ENCODE measurements at places on chromosomes 1 and 21.

DNA sequence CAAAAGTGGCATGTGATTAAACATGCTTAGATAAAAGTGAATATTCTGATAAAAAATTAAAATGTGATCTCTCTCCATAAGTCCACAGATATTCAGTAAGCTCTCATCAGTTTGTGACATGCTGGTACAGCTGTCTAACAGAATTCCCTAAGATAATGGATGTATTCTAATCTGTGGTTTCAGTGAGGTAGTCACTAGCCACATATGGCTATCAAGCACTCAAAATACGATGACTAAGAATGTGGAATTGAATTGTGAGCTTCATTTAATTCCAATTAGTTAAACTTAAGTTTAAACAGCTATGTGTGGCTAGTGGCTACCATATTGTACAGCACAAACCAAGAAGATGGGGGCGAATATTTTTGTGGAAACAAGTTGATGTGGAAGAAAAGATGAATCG, 4.1 kb upstream of the REG4 start:
- DNase-seq, result no peak

GRCh38 chr1:89383185-89383584, 19.3 kb downstream of the GBP6 start:
- no peak for DNase-seq

DNA sequence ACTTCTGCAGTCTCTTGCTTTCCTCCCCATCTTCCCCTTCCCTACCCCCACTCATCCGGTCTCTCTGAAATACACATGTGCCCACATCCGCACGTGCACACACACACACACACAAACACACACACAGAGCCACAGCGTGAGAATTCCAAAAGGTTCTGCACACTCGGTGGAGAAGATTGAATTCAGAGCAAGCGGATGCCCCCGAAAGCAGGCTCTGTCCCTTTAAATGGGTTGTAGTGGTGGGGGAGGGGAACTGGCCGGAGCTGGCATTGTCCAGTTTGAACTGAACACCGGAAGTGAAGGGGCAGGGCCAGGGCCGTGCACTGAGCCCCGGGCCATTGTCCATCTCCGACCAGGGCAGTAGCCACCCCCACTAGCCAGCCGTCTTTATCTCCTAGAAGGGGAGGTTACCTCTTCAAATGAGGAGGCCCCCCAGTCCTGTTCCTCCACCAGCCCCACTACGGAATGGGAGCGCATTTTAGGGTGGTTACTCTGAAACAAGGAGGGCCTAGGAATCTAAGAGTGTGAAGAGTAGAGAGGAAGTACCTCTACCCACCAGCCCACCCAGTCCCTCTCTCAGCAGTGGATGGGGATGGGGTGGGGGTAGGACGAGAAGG, 1.3 kb upstream of the LIN28A start:
- DNase-seq, result no peak

- peak; percentile 53 for DNase-seq
Measured at GRCh38 chr1:32250893-32251716, at the start of gene LCK. Gene LCK, plus strand, starts transcription at chr1:32251265. Its CDS starts 23,065 bp downstream, at chr1:32274330.

GRCh38 chr21:31913182-31913608, 40.4 kb downstream of the HUNK start:
- DNase-seq, result no peak

DNA sequence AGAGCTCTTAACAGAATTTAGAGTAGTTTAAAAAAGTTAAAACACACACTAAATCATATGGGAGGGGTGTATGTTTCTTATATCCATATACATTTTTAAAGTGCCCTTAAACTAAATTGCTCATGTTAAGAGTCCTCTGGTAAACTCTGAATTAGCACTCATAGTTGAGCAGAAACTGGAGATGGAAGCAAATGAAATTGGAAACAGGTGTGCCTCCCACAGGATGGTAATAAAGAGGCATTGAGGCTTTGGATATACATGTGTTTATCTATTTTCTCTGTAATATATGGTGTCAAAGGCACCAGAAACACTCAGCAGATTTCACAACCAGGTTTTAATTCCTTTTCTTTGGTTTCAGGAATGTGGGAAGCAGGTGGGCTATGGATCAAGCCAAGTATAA, 188.6 kb downstream of the HS2ST1 start:
- DNase-seq, result no peak

- no peak for DNase-seq
Measured at GRCh38 chr1:201376464-201377374, 761 bp downstream of the TNNT2 start.

DNA sequence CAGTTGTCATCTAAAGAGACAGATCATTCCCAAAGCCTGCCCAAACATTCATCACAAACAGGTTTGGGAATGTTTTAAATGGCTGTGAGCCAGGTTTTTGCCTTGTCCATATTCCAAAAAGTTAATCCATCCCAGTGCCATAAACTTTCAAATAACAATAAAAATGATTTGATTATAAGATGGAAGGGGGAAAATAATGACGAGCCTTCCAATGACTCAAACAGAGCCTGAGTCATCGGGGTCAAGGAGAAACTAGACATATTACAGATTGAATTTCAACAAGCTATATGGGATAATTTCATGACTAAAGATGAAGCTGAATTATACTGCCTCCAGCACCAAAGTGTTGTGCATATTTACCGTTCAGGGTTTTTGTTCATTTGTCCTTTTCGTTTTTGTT, 195.8 kb upstream of the PKN2 start:
- DNase-seq, result no peak

GRCh38 chr1:44576456-44577150, 97.7 kb downstream of the TMEM53 start:
- DNase-seq, result no peak

- no peak for DNase-seq
Measured at GRCh38 chr1:90000934-90001676, 6.2 kb downstream of the ZNF326 start.

GRCh38 chr1:93556291-93556690, 108.4 kb downstream of the FNBP1L start:
- DNase-seq, result no peak

GRCh38 chr21:19844334-19844733, 1153.9 kb upstream of the NCAM2 start:
- no peak for DNase-seq

- DNase-seq, result no peak
Measured at GRCh38 chr1:99062192-99062591, 57.5 kb upstream of the PLPPR5 start.

DNA sequence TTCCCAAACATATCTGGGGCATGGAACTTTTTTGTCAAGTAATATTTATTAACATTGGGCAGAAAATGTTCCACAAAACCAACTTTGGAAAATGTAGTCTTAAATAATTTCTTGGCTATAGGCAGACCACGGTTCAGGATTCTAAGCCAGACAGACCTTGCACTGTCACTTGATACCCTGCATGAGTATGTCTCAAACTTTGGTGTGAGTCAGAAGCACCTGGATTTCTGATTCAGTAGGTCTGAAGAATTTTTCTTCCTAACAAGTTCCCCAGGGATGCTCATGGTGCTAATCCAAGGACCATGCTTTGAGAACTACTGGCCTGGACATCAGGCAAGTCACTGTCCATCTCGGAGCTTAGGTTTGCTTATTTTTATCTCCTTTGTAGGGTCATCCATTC, 562.0 kb downstream of the PLPP3 start:
- no peak for DNase-seq

DNA sequence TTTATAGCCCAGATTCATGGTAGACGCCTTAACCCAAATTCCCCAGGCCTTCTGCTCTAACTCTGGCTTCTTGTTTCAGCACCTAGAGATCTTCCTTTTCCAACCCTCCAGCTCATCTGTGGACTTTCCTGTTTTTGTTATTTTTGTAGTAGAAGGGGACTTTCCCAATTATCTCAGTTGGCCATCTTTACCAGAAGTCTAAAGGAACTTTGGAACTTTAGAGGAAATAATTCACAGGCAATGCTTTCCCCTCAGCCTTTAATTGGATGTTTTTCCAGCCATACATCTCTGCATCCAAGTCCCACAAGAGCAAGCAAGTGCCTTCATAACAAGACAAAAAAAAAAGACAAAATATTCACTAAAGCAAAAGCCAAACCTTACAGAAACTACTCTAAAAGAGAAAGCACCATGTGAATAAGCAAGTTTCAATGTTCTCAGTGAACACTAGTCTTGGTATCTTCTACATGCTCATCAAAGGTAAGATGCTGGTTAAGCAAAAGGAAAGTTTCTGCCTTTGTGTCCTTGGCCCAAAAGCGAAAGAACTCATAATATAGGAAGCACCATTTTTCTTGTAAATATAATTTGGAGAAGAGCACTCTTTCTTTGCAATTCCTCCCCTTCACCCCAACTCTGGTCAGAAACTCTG, 377.3 kb downstream of the SETD4 start:
- no peak for DNase-seq

GRCh38 chr1:150692720-150693119, 4.2 kb downstream of the GOLPH3L start:
- no peak for DNase-seq

DNA sequence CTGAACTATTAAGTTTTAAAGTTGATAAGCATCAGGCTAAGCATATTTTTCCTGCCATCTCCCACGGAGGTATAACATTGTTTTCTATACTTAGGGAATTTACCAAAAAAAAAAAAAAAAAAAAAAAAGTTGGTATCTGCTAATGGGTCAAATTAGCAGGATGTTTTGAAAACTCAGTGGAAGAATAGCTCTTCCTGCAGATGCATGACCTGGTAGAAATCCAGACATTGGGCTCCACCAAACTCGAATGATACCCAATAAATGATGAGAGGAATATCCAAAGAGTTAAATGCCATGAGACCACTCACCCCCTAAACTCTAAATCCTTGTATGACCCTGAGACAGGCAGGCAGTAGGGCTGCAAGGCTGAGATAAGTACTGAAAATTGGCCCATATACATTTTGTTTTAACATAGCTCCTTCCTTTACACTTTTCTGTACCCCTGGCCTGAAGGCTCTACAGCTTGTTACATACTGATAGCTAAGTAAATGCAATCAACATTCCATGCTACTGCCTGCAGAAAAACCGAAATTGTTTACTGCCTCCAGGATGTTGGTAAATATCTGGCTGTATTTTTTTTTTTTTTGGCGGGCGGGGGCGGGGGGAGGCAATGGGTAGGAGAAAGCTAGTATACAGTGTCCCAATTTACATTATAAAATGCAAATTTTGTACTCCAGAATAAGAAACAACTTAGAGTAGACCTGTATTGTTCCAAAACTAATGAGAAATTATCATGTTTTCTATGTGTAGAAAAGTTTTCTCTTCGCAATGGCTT, 57.6 kb downstream of the NFIA start:
- no peak for DNase-seq

DNA sequence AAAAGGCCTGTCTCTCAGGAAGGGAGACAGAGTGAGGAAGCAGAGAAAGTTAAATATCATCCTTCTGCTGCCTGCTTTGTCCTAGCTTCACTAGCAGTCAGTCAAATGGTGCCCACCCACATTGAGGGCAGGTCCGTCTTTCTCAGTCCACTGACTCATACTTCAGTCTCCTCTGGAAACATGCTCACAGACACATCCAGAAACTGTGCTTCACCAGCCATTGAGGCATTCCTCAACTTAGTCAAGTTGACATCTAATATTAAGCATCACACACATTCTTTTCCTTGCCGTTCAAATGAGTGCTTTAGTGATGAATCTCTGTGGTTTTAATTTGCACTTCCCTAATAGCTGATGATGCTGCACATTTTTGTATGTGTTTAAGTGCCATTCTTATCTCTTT, 777.8 kb upstream of the PRMT6 start:
- no peak for DNase-seq

DNA sequence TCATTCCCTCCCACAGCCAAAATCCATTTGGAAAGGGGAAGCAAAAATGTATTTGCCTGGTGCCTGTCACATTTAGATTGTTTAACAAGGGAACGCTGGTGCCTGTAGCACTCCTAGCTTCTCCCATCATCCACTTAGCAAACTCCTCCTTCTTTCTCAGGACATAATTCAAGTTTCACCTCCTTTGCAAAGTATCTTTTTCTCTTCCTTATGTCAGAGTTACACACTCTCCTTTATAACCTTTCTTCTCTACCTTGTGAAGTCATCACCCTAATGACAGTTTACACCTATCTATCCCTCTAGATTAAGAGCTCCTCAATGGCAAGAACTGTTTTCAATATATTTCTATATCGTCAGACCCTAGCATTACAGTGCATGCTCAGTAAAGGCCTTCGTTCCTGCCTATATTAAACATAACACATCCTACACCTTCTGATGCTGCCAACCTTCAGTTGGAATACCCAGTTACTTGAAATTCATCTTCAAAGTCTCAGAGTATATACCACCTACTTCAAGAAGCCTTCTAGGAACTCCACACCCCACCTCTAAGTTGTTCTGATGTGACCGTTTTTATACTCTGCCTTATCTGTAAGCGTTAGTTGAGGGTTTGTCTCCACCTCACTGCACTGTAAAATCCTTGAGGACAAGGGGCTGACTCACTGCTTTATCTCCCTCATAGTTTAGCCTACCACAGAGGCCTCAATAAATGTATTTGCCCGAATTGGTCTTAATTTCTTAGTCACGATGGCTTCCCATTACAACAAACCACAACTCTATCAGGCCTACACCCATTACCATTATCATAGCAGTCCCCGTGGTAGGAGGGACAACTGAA, 1.0 kb upstream of the EPS15 start:
- no peak for DNase-seq

- no peak for DNase-seq
Measured at GRCh38 chr21:37206496-37206895, 60.6 kb downstream of the VPS26C start.

GRCh38 chr1:15627343-15627988, 10.2 kb downstream of the DDI2 start:
- DNase-seq, result no peak

DNA sequence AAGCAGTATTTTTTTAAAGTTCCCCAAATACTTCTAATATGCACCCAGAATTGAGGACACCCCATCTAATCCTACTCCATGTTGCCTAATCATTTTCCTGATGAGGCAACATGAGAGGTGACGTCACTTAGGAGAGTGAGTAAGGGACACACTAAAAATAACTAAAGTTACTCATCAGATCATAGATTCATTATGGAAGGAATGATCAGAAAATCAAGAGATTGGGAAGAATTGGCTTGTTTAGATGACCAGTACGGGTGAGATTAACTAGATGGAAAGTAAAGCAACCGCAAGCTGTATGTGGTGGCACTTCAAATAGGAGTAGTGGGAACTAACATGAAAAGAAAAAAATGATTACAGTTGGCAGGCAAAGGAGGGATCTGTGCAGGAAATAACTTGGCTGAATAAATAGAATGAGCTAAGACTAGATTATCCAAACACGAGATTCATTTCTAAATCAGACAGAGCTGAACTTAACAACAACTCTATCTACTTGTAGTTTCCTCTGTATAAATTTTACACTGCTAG, 61.4 kb upstream of the CXADR start:
- no peak for DNase-seq
